ENCODE measurements at places on chromosomes 2 and 18. TPM values are rescaled to one million over a fixed set of nuclear protein-coding genes. Genes with fewer than 3 reads are reported as not detected.

DNA sequence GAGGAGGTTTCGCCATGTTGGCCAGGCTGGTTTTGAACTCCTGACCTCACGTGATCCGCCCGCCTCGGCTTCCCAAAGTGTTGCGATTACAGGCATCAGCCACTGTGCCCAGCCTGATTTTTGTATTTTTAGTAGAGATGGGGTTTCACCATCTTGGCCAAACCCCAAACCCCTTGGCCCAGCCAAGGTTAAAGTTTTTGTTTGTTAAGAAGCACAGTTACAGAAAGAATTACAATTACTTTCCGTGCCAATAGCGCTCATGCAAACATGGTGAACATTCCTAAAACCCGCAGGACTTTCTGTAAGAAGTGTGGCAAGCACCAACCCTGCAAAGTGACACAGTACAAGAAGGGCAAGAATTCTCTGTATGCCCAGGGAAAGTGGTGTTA, 26.1 kb downstream of the ITSN2 start:
- H3K36me3 ChIP-seq, result no peaks in the 10 kb centered on the region
- H3K4me1 ChIP-seq, result peaks cover 3% of the 10 kb centered on the region
- DNase-seq, result peak; percentile 60
- H3K27me3 ChIP-seq, result no peaks in the 10 kb centered on the region
- no peak overlapping the region for H3K27ac ChIP-seq

- no peak overlapping the region for H3K27ac ChIP-seq
- H3K27me3 ChIP-seq, result no peaks in the 10 kb centered on the region
- H3K4me3 ChIP-seq, result no peak overlapping the region
- no peaks in the 10 kb centered on the region for H3K36me3 ChIP-seq
- peak; percentile 48 for DNase-seq
- H3K4me1 ChIP-seq, result no peaks in the 10 kb centered on the region
Measured at GRCh38 chr18:63963615-63964256, 6.1 kb upstream of the SERPINB8 start.

ALPI gene
- total RNA-seq, result not detected

HSBP1L1 gene
- total RNA-seq, result 3.8 TPM
